ENCODE measurements at places on chromosomes 7 and 10. TPM values are rescaled to one million over a fixed set of nuclear protein-coding genes. Genes with fewer than 3 reads are reported as not detected.
A peak's percentile ranks its signal among the peaks of the same experiment; 100 is the strongest.

GPR146 gene
- total RNA-seq, result 0.21 TPM

DNA sequence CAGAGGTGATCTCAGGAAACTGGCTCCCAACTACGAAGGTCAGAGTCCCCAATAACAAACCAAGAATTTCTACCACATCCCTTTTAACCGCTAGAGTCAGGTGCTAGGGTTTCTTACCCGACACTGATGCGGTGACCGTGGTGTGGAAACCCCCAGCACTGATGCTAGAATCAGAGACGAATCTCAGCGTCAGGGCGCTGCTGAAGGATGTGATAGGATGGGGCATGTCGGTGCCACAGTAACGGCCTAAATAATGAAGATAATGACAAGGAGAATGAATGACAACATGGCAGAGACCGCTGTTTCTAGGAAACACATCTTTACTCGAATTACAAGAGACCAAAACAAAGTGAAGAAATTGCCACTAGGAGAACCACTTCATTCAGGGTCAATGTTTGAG lies 131.1 kb upstream of the RSU1 start:
- DNase-seq, result no peak

GRCh38 chr7:105024734-105025133 lies 10.7 kb downstream of the KMT2E start:
- no peak for DNase-seq

- DNase-seq, result no peak
These were observed 171.5 kb downstream of the ZMYND11 start for GRCh38 chr10:306675-307185.

GRCh38 chr7:122040147-122040546 lies 103.9 kb downstream of the AASS start:
- DNase-seq, result no peak

AKR1C8 gene
- total RNA-seq, result 0.21 TPM

TCAF1 gene
- total RNA-seq, result 37.4 TPM

DNA sequence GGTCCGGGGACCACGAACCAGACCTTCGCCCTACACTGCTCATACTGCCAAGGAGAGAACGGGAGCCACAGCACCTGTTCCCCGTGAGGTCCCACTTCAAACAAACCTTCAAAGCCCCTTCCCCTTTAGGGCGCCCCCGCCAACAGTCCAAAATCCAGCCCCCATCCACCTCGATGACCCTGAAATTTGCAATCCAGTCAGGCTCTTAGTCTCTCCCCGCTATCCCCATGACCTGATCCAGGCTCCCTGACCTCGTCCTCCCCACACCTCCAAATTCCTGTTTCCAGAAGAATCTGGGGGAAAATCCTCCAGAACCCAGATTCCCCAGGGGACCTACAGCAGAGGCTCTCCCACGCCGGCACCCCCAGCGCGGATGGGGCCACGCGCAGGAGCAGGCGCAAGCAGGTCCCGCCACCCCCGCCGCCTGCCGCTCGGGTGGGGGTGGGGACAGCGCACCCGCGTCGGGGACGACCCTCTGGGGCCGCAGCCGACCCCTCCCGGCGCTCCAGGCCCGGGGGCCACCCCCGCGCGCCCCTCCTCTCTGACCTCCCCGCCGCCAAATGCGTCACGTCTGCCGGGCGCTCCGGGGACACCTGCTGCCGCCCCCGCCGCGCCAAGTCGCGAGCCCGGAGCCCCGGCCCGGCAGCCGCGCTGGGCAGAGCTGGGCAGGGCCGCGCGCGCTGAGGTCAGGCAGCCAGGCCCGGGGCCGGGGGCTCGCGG lies 753 bp downstream of the CAMK2B start:
- DNase-seq, result no peak

MACROH2A2 gene
- total RNA-seq, result 72.4 TPM

GRCh38 chr10:86413046-86413728 lies 46.6 kb upstream of the GRID1 start:
- no peak for DNase-seq

GRCh38 chr7:116857052-116857451 lies 5.3 kb upstream of the CAPZA2 start:
- DNase-seq, result no peak

DNA sequence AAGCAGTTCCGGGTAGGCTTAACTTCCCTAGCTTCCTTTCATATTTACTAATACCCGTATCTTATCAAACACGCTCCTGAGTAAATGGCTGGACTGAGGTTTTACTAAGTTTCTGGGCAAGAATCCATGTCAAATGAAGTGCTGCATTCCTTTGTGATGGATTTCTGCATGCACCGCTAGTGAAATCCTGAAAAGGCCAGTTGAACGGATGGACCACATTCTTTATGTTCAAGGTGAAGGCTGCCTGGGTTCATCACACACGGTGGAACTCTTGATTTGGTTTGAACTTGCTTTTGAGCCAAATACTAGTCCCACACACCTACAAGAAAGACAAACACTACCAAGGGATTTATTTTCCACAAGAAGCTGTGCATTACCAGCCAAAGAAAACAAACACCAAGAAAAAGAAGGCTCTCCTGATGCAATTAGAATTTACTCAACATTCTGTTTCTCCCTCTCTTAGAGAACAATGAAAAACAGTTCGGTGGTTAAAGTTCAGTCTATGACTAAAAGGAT lies 255.0 kb upstream of the SEMA3C start:
- peak; percentile 63 for DNase-seq

GRCh38 chr10:114631090-114631665 lies 26.9 kb downstream of the ABLIM1 start:
- DNase-seq, result no peak

PLCE1 gene
- 0.55 TPM for total RNA-seq

DNA sequence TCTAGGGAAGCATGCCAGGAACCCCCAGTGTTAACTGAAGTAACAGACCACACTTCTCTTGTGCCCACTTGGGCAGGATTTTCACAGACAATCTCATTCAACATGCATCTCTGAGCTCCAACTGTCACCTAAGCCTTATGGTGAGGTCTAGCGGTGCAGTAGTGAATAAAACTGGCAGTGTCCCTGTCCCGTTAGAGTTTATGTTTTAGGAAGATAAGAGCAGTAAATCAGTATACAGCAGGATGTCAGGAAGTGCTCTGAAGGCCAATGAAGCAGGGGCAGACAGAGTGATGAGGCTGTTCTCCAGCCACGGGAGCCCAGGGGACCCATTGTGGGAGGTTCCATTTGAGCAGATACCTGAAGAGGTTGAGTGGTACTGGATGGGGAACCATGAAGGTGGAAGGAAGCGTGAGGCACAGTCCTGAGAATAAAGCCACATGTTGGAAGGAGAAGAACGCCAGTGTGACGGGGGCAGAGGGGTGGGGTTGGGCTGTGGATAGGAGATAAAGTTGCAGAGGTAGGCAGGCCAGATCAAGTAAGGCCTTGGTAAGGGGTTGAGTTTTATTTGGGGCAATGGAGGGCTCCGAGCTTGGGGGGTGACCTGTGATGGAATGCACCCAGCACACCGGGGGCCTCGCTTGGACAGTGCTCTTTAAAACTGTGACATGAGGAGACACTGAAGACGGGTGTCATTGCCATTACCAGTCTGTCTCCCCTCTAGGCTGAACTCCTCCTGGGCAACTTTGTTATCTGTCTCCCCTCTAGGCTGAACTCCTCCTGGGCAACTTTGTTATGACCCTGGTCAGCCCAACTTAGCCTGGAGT lies 6.6 kb downstream of the GDF10 start:
- DNase-seq, result no peak

- DNase-seq, result no peak
These were observed 134.9 kb upstream of the ZNF92 start for GRCh38 chr7:65238785-65239184.
